ENCODE measurements at places on chromosomes 6 and 20. TPM values are rescaled to one million over a fixed set of nuclear protein-coding genes. Genes with fewer than 3 reads are reported as not detected.
A peak's percentile ranks its signal among the peaks of the same experiment; 100 is the strongest.

The NKX2-4 gene
- polyA plus RNA-seq: not detected

The NRN1 gene
- 0.51 TPM for polyA plus RNA-seq

The BTNL2 gene
- polyA plus RNA-seq: not detected

The BANF2 gene
- not detected for polyA plus RNA-seq

The SLC32A1 gene
- polyA plus RNA-seq: 0.16 TPM

The HINT3 gene
- polyA plus RNA-seq: 9.4 TPM

The TCF21 gene
- polyA plus RNA-seq: not detected

The OPRL1 gene
- 3.1 TPM for polyA plus RNA-seq

The LATS1 gene
- 11.6 TPM for polyA plus RNA-seq

The RIPOR3 gene
- polyA plus RNA-seq: not detected

The KHDRBS2 gene
- polyA plus RNA-seq: 12.2 TPM

The RALGAPB gene
- polyA plus RNA-seq: 21.2 TPM

The LAMA4 gene
- polyA plus RNA-seq: not detected

The SYCP2L gene
- polyA plus RNA-seq: 0.19 TPM

The TRAPPC3L gene
- not detected for polyA plus RNA-seq

GRCh38 chr6:41531591-41532582, 14.3 kb upstream of the FOXP4 start:
- peak; percentile 86 for DNase-seq

- DNase-seq: no peak
These were observed 27.9 kb downstream of the CTNNBL1 start for GRCh38 chr20:37721751-37722150.

- no peak for DNase-seq
These were observed 19.6 kb downstream of the CTNNBL1 start for GRCh38 chr20:37713396-37713795.

DNA sequence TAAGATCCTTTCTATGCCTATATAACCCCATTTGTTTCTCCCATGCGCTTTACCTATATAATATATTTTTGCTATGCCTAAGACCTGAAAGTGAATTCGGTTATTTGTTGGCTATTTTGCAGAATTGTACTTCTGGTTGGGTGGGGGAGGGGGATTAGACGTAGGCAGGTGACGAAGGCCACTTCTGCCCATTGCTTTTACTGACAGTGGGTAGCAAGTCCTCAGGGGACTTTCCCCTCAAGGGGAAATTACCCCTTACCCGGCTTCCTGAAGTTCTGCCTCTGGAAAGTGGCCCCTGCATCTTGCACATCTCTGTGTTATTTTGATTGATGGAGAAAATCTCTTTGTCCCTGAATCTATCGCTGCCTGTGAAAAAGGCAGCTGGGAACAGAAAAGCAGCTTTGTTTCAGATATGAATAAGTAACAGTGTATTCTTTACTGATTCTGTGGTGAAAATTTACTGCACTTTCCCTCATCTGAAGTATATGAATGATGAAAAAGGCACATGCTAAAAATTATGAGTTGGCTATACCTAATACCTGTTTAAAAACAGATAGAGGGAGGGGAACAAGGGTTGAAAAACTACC, 133.9 kb downstream of the UTRN start:
- peak; percentile 23 for DNase-seq

DNA sequence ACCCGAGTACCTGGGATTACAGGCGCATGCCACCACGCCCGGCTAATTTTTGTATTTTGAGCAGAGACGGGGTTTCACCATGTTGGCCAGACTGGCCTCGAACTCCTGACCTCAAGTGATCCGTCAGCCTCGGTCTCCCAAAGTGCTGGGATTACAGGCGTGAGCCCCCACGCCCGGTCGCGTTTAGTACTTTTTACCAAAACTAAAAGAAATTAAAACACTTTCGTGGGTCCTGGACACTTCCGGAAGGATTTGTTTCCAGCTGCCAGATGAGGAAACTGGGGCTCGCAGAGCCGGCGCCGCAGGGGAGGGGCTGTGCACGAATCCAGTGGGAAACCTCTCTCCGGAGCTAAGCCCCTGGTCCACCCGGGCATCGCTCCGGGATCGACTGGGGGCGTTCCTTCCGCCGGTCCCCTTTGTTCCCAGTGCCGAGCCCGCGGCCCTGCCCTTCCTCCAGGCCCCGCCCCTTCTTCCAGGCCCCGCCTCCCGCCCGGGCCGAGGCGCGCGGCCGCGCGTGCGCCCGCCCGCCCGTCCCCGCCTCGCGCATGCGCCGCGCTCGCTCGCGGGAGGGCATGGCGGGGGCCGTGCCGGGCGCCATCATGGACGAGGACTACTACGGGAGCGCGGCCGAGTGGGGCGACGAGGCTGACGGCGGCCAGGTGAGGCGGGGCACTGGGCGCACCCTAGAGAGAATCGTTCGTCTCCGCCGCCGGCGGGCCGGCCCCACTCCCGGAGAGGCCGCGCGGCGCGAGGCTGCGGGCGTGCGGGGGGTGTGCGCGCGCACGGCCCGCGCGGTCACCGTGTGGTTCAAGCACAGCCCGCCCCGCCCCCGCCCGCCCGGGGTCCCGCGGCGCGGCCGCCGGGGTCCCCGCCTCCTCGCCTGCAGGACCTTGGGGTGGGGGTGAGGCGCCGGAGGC, at the start of gene NELFCD:
Gene NELFCD, plus strand, starts transcription at position 546 of the 917 bp plus-strand sequence. Its CDS starts 54 bp downstream, at position 600.
- DNase-seq: peak; percentile 93

GRCh38 chr6:89050697-89051096, 29.9 kb upstream of the PNRC1 start:
- DNase-seq: no peak

- DNase-seq: no peak
These were observed 1.9 kb downstream of the ASF1A start for GRCh38 chr6:118895859-118896258.

GRCh38 chr6:14174996-14175395, 57.4 kb downstream of the CD83 start:
- no peak for DNase-seq

- no peak for DNase-seq
These were observed 25.3 kb downstream of the CPXM1 start for GRCh38 chr20:2775139-2775538.

- DNase-seq: peak; percentile 40
These were observed 2.8 kb upstream of the HTR1B start for GRCh38 chr6:77466055-77466450.

GRCh38 chr20:57435105-57435497, 43.9 kb downstream of the RBM38 start:
- DNase-seq: no peak

DNA sequence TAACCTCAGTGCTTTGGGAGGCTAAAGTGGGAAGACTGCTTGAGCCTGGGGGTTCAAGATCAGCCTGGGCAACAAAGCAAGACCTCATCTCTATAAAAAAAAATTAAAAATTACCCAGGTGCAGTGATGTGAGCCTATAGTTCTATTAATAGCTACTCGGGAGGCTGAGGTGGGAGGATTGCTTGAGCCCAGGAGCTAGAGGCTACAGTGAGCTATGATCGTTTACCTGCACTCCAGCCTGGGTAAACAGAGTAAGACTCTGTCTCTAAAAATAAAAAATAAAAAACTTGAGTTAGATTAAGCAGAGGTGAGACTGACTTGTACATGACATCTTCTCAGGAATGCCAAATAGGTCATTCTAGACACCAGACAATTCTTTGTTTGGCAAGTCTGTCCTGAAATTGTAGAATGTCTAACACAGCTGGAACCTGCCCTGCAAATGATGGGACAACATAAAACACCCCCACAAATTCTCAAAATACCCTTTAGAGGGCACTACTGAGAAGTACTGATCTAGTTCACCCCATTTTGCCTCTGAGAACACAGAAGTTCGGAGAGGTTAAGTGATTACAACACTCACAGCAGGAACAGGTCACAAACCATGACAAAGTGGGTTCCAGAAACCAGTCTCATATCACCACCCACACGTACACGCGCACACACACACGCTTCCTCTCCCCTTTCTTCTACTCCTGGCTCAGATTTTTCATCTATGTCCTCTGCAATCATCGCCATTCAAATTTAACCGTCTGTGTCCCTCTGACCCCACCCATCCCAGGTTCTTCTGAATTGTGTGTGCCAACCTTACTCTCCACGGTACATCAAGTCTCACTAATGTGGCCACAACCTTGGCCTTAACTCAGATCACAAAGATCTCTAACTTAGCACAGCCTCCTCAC, 38.3 kb downstream of the ARHGAP18 start:
- DNase-seq: peak; percentile 72

GRCh38 chr6:135211306-135211702, 30.2 kb downstream of the MYB start:
- DNase-seq: no peak

- DNase-seq: no peak
These were observed 19.2 kb upstream of the KCNG1 start for GRCh38 chr20:51042064-51042463.

GRCh38 chr20:2948968-2949367, 75.7 kb downstream of the PTPRA start:
- DNase-seq: no peak

DNA sequence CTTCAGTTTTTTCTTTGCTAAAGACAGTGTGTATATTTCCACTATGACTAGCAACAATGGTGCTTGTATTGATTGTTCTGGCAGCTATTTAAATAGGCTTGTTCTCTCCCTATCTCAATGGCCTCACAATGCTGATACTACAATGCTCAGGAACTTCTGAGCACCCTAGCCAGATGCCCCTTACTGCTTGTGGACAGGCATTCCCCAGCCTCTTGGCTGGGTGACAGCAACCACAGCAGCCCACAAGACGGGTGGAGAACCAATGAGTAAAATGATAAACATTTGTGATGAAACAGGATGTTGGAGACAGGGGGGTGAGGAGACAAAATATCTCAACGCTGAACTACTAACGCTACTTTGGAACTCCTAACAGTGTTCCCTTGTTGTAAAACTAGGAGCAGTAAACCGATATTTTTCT, 42.3 kb downstream of the HIVEP2 start:
- peak; percentile 70 for DNase-seq

DNA sequence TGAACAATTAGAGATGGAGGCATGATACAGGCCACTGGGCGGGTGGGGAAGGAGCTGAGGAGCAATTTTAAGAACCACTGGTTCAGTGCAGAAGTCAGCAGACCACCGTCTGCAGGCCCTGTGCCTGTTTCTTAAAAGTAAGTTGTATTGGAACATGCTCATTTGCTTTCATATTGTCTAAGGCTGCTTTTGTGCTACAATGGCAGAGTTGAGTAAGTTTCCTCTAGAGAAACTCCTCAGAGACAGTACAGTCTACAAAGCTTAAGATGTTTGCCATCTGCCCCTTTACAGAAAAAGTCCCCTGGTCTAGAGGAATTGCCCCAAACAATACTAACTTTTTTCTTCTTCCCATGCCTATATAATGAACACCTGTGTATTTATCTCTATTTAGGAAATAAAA, 28.5 kb upstream of the UBE2J1 start:
- no peak for DNase-seq

GRCh38 chr20:64027981-64028685, 7.8 kb upstream of the C20orf204 start:
- DNase-seq: no peak

- DNase-seq: no peak
These were observed 31.5 kb downstream of the PACSIN1 start for GRCh38 chr6:34497411-34497810.

GRCh38 chr20:46289432-46289831, 18.9 kb downstream of the CDH22 start:
- DNase-seq: no peak

- DNase-seq: no peak
These were observed 32.1 kb upstream of the JAG1 start for GRCh38 chr20:10705801-10706459.

GRCh38 chr6:168590406-168590805, 149.4 kb downstream of the SMOC2 start:
- DNase-seq: no peak

GRCh38 chr20:19958928-19959327, 58.2 kb upstream of the NAA20 start:
- no peak for DNase-seq

GRCh38 chr6:45563844-45564243, 186.1 kb upstream of the SUPT3H start:
- no peak for DNase-seq

- DNase-seq: peak; percentile 72
These were observed 20.2 kb upstream of the TNFAIP3 start for GRCh38 chr6:137846772-137847313.

DNA sequence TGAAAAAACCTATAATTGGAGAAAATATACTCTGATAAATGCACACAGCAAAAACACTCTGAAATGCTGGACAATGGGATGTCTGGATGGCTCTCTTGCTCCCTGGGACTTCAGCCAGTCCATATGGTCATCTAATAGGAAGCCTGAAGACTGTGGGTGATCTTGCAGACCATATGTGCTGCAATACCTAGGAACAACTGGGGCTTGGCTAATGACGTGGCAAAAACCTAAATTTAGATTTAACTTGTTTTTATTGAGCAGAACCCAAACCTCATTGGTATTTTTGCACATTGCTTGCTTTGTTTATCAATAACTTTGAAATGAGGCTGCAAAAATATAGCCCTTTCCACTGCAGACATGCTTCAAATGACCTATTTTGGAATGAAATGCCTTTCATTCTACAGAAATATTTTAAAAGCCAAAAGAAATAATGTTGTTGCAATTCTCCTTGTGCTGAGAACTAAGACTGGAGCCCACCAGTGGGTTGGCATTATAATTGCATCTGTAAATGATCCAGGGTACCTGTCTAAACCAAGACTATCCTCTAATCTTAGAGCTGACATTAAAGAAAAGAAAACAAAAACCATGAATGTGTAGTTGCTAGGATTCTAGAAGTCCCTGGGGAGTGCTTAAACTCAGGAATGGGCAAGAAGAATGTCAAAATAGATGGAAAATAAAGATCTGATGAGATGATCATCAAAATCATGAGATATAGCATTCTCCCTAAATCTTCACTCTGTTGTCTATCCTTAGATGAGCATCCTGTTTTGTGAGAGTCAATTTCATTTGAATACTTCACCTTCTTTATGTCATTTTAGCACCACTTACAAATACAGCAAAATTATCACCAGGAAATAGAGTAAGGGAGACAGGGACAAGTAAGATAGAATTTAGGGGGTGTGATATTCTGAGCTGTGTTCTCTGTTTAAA, 152.1 kb upstream of the RIMS1 start:
- no peak for DNase-seq

DNA sequence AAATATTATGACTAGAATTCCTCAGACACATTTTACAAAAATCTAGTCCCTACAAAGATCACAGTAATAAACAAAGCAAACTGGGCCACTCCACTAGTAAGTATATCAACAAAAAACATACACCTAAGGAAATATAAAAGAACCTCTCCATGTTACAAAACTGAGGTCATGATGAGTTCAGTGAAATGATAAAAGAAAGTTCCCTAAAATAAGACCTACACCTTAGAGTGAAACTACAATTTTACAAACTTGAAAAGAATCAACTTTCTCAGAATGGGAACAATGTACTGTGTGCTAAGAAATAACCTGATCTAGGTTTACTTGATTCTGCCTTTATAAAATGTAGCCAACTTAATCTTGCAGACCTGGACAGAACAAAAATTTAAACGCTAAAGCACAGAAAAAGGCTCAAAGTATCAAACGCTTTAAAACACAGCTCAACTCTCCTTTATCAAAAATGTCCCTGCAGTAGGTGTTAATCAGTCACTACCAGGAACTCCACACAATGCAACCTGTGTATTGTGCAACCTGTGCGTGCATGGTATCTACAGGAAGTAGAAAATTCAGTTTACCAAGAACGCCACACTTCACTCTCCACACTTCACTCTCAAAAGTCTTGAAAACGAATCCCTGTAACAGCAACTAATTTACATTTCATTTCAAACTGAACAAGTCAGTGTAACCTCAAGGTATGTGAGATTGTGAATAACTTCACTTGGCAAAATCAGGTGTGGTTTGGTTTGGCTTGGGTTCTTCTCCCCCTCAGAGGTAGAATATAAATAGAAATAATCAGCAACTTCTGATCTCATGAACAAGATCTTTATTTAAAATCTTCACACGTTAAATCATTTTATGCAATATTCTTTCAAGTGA, 1.8 kb downstream of the RALGAPA2 start:
- peak; percentile 18 for DNase-seq
